Ascending aorta (tissue), 2 donors: ENCODE measurements at places on chromosomes 1 and 21. TPM values are rescaled to one million over a fixed set of nuclear protein-coding genes. Genes with fewer than 3 reads are reported as not detected.

The PGLYRP3 gene
- not detected for total RNA-seq

The CLEC20A gene
- not detected for total RNA-seq

The CCDC17 gene
- total RNA-seq = not detected

The HRNR gene
- not detected for total RNA-seq

- no peaks in the 10 kb centered on the region for H3K27me3 ChIP-seq
- H3K4me3 ChIP-seq = no peak overlapping the region
- H3K27ac ChIP-seq = no peak overlapping the region
- H3K4me1 ChIP-seq = no peaks in the 10 kb centered on the region
These were observed 43.4 kb upstream of the SLC25A33 start for GRCh38 chr1:9495854-9496374.

GRCh38 chr1:111183308-111184069 is 17.0 kb downstream of the DENND2D start:
- H3K4me1 ChIP-seq = no peaks in the 10 kb centered on the region
- no peak for DNase-seq
- H3K4me3 ChIP-seq = no peak overlapping the region

DNA sequence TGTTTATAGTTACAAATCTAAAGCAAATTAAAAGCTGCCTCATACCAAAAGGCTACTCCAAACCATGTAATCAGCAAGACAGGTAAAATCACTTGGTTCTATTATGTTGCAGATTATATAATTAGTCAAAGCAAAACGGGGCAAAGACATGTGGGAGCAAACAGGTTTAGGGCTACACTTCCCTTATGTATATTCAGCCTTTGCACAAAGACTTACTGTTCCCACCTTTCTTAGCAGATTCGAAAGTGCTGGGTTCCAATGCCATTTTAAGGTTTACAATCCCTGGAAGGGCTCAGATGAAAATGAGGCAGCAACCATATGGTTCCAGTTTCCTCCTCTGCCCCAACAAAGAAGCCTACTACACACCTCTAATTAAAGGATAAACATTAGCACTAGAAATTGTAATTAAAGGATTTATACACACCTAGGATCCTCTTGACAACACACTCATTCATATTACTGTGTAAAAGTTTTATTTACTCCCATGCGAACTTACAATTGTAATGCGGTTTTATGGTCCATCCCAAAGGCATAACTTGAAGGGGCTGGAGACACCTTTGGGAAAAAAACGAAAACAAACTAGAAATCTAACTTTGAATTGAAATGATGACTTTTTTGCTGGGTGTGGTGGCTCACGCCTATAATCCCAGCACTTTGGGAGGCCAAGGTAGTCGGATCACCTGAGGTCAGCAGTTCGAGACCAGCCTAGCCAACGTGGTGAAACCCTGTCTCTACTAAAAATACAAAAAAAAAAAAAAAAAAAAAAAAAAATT is 117.3 kb upstream of the PKN2 start:
- no peak overlapping the region for H3K4me3 ChIP-seq
- DNase-seq = no peak
- H3K27me3 ChIP-seq = no peaks in the 10 kb centered on the region
- no peak overlapping the region for H3K27ac ChIP-seq
- no peaks in the 10 kb centered on the region for H3K4me1 ChIP-seq

- H3K36me3 ChIP-seq = no peaks in the 10 kb centered on the region
- H3K27me3 ChIP-seq = no peaks in the 10 kb centered on the region
- no peak for DNase-seq
- no peak overlapping the region for H3K4me3 ChIP-seq
These were observed 10.5 kb downstream of the PCSK9 start for GRCh38 chr1:55049914-55050278.

DNA sequence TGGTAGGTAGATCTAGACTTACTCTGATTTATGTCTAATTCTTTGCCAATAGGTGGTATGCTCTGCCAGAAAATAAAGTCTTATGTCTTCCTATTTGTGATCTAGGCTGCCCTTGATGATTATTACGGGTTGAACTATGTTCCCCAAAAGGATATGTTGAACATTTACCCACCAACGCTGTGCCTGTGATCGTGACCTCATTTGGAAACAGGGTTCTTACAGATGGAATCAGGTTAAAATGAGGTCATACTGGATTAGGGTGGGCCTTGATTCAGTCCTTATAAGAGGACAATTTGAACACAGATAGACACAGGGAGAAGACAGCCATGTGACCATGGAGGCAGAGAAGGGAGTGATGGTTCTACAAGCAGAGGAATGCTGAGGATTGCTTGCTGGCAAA is 95.1 kb upstream of the BCAR3 start:
- no peaks in the 10 kb centered on the region for H3K27me3 ChIP-seq
- H3K4me3 ChIP-seq = no peak overlapping the region
- no peaks in the 10 kb centered on the region for H3K36me3 ChIP-seq
- no peaks in the 10 kb centered on the region for H3K4me1 ChIP-seq

- no peaks in the 10 kb centered on the region for H3K4me1 ChIP-seq
- DNase-seq = no peak
- H3K4me3 ChIP-seq = no peak overlapping the region
- H3K27me3 ChIP-seq = no peaks in the 10 kb centered on the region
- H3K27ac ChIP-seq = no peak overlapping the region
These were observed 11.5 kb downstream of the PALMD start for GRCh38 chr1:99657213-99658030.
